NCI-H2171 (cell line): ENCODE measurements at places on chromosomes 1 and 21.

DNA sequence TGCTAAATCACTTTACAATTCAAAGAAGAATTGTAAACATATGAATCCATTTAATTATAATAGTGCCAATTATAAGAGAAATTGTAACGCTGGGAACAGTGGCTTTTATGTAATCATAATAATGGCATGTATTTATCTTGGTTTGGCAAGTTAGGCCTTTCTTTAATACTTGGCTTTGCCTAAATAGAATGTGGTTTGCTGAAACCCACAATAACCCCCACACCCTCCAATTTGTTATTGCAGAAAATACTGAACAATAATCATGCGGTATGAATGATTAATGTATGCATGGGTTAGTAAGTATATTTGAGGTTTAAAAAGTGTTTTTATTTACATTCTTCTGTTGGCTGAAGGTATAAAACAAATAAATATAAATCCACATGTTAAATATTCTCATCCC is 138.2 kb downstream of the NFIA start:
- no peak for DNase-seq

GRCh38 chr1:205567716-205568115 is 63.2 kb downstream of the CDK18 start:
- DNase-seq = no peak

DNA sequence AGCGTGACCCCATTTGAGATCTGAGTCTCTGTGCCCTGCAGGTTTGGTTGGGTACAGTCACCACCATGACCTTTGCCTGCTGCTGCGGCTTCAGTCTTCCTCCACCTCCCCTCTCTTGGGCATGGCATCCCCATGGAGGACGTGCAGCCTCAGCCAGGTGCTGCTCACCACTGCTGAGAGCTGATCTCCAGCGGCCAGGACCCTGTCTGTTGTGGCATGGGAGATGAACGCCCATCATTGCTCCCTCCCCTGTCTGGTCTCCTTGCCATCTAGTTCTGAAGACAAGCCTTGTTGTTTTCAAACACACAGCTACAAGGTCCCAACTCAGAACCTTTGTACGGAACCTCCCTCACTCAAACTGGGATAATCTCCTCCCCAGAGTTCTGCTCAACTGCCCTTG is 19.2 kb upstream of the PKP1 start:
- DNase-seq = no peak

DNA sequence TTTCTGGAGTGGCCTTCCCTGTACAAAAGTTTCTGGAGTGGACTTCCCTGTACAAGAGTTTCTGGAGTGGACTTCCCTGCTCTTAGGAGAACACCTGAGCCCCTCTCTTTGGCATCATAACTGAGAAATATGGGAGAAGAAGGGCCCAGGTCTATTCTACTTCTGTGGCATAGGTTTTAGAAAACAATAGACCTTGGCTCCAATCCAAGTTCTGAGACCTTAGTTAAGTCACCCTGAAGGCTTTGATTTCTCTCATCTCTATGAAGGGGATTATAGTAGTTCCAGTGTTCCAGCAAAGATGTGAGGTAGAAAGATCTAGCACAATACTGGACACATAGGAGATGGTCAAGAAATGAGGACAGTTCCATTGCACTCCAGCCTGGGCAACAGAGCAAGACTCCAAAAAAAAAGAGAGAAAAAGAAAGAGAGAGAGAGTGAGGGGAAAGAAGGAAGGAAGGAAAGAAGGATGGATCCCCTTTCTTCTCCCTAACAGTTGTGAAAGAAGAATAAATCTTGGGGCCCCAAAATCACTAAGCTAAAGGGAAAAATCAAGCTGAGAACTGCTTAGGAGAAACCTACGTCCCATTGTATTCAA is 13.3 kb upstream of the EIF4G3 start:
- DNase-seq = no peak

DNA sequence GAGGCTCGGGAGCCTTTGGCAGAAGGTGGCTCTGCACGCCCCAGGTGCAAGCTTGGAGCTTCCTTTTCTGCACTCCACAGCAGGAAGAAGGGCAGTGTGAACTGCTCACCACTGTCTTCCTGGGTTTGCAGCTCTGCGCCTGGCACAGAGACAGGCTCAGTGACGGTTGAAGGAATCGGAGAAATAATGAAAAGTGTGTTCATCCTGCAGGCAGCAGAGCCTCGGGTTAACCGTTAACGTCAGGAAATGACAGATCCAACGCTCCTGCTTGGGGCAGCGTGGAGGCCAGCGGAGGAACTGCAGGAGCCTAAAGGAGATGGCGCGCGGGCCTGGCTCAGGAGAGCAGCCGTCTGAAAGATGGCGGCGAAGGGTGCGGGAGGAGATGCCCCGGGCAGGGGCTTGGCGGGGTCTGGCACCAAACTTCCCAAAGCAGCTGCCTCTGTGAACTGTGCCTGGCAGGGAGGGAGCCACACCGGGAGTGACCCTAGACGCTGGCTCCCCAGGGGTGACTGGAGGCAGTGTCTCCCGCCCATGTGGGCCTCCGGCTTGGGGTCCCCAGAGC is 10.9 kb upstream of the SAMD11 start:
- DNase-seq = peak; percentile 16

DNA sequence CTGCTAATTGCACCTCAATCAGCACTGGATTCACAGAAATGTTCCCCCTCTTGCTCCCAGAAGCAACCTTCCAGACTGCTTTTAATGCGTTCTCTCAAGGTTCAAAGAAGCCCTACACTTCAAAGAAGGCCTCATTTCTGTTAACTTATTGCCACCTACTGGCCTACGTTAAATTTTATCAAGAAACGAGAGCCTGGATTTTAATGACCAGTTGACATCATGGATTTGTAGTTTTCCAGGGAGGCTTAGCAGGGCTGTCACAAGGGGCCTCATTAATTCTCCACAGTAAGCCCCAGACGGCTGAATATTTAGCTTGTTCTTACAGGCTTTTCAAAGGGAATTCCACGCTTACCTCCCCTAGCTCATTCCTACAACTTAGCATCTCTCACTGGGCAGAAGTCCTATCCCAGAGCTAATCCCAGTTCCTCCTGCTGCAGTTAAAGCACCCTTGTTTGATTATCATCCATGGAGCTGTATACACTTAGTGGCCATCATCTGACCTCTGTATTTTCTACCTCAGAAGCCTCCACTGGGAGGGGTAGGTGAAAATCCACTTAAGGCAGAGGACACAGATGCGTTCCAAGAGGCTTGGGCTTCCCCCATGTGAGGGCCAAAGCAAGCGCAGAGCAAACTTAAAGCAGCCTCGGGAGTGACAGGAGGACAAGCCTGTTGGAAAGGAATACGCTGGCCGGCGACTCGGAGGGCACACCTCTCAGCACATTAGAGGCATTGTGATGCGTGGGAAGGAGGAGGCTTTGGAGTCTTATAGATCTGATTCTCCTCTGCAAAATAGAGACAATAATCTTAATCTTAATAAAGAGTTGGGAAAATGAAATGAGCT is 32.2 kb upstream of the CYP4X1 start:
- DNase-seq = no peak
